CMK (cell line): ENCODE measurements at places on chromosomes 5 and 9.

- DNase-seq: no peak
Measured at GRCh38 chr5:160054831-160055230, 45.9 kb downstream of the TTC1 start.

- no peak for DNase-seq
Measured at GRCh38 chr5:179270581-179271427, 74.5 kb downstream of the ADAMTS2 start.

DNA sequence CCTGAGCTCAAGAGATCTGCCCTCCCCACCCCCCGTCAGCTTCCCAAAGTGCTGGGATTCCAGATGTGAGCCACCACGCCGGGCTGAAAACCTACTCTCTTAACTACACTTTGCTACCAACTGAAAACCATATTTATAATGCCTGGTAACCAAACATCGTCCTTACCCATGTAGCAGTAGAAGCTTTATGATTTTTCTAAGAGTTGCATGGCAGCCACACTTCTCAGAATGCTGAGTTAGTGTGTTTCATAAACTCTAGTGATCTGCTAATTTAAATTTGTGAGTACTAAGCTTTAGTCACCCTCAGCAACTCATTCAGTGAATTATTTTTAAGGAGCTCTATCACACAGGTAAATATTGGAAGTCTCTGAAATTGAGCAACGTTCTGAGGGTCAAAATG, 478.4 kb downstream of the KDM4C start:
- no peak for DNase-seq

DNA sequence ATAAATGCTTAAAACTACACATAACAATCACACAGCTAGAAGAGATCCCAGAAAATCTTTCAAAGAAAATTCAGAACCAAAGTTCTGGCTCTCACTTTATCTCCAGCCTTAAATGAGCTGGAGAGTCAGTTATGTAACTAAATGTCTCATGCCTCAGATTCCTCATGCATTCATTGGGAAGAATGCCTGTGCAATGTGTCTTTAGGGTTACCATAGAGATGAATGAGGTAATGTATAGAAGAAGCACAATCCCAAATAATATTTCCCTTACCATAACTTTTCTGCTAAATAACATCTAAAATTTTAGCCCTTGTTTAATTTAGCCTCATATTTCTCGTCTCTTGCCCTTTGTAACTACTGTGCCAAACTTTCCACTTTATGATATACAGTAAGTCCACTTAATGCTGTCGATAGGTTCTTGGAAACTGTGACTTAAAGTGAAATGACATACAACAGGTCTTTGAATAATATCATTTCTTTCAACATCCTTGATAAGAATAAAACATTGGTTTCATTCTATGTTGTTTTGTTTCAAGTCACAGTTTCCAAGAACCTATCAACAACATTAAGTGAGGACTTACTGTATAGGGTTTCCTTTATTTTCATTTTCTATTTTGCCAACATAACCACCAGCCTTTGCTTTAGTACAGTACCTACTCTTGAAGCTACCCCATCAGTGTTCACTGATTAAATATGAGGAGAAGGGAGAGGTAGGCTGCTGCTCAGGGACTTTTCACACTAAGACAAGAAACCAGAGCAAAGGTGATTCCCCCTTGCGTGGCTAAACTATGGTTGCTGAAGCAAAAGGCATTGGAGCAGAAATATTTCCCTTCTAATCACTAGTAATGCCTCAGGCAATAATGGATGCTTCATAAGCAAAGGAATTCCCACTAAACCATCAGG, 295.7 kb upstream of the PTGER4 start:
- DNase-seq: no peak

- DNase-seq: no peak
Measured at GRCh38 chr5:153636670-153637451, 146.4 kb downstream of the GRIA1 start.
